ENCODE measurements at places on chromosomes 13 and 19.

DNA sequence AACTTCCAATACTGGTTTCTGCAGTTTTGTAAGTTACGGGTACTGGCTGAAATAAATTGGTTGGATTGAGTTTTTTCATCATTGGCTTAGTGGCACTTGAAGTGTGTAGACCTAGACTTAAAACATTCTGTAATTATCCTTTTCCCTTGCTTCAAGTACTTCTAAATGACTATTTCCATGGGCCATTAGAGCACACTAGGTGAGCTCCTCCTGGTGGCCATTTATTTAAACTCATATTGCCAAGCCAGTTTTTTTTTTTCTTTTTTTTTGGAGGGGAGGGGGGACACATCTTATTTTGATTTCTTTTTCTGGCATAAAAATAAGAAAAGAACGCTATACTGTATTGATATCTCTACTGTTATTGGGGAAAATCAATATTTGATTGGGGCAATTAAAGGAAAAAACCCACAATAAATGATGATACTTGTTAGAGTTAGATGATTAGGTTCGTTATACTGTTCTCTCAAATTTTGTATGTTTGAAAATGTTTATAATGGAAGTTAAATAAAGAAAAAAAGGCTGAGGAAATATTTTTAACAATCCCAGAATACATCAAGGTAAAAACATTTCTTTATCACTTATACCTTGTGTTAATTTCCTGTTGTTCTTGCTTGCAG is 82.9 kb downstream of the PDS5B start:
- DNase-seq, result no peak

DNA sequence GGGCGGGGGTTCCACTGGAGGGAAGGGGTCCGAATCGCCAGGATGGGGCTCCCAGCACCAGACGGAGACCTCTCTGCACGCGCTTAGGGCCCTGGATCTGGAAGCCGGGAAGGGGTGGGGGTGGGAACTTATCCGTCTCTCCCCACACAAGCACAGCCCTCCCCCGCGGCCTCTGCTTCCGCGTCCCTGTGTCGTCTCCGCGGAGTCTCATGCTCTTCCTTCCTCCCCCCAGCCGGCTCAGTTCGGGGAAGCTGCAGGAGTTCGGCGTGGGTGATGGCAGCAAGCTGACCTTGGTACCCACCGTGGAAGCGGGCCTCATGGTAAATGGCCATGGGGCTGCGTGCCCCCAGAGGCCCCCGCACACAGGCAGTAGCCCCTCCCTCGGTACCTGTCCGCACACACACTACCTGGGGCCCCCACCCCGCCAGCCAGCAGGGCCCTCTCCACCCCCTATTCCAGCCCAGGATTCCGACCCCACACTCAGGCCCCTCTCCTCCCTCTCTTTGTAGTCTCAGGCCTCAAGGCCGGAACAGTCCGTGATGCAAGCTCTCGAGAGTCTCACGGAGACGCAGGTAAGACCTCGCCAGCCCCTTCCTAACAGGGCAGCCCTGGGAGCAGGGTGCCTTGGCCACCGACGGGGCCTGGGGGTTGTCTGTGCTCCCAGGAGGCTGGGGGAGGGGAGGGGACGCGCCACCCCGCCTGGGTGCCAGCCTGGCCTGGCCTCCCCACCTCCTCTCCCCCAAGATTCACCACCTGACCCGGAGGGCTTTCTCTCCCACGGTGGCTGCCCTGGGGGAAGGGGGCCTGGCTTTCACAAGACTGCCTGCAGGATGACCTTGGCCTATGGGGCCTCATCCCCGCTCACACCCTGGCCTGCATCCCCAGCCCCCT is 3.2 kb downstream of the MIDN start:
- DNase-seq, result no peak

GRCh38 chr13:112722433-112723263 is 32.8 kb downstream of the ATP11A start:
- peak; percentile 90 for DNase-seq

- no peak for DNase-seq
Observed at GRCh38 chr19:5504114-5504513, 48.9 kb downstream of the ZNRF4 start.

- DNase-seq, result peak; percentile 34
Observed at GRCh38 chr13:75368167-75368566, 113.8 kb downstream of the TBC1D4 start.

GRCh38 chr19:47414469-47414868 is 4.9 kb downstream of the MEIS3 start:
- DNase-seq, result no peak

- DNase-seq, result no peak
Observed at GRCh38 chr13:50812242-50812641, 31.2 kb downstream of the DLEU7 start.

DNA sequence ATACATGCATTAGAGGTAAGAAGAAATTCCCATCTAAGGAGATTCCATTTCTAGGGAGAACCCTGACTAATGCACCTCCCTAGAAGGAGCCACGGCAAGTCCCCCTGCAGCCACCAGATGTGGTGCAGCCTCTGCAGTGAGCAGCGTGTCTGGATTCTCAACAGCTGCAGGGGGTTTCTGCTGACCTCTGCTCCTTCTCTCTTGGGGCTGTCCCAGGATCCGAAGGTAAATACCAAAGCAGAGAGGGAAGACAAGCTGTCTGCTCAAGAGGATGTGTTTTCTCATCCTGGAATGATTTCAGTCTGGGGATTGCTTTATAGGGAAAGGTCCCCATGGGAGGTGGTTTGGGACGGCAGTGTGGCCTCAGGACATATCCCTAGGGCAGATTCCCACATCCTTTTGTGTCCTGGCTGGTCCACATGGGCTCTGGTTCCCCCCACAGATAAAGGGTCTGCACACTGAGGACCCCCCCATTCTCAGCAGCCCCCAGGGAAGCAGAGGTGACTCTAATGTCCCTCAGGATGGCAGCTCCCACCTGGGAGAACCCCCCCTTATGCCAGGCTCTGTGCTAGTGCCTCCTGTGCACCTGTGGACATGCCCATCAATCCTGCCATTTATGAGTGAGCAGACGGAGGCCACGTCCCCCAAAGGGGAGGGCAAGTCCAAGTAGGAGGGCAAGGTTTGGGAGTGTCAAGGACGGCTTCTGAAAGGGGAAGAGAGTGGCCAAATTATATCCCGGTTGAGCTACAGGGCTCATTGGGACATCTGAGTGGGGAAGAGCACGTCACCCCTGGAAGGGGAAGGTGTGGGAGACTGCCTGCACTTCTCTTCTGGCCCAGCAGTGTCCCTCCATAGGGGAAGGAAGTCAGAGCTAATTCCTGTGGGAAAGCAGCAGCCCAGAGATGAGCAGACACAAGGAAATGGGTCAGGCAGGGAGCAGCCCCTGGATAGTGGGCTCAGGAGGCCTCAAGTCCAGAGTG is 10.2 kb upstream of the OR10H5 start:
- no peak for DNase-seq

DNA sequence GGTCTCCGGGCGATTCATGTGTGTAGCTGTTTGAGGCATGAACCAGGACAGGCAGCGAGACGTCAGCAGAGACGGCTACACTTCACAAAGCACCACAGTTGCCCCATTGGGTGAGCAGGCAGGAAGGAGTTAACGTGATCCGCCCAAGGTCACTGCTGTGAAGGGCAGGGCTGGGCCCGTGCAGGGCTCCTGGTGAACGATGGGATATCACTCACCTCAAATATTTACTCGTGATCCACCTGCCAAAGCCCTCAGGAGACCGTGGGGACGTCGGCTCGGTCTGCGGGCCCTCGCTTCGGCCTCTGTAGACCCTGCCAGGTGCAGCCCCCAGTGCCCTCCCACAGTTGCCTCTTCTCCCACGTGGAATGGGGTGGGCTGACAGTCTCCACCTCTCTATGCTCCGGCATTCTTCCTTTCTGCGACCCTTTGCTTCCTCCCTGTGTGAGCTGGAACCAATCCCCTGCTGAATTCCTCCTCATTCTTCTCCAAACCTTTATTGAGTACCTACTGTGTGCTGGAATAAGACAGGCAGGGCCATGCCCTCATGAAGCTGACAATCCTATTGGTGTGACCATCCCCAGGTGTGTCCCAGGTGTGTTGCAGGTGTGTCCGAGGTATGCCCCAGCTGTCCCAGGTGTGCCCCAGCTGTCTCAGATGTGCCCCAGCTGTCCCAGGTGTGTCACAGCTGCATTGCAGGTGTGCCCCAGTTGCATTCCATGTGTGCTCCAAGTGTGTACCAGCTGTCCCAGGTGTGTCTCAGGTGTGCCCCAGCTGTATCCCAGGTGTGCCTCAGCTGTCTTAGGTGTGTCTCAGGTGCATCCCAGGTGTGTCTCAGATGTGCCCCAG is 2.0 kb upstream of the GRK1 start:
- no peak for DNase-seq

All from AG04450 (cell line).